Fibroblast of mammary gland (primary cell): ENCODE measurements at places on chromosomes 3 and 15.

DNA sequence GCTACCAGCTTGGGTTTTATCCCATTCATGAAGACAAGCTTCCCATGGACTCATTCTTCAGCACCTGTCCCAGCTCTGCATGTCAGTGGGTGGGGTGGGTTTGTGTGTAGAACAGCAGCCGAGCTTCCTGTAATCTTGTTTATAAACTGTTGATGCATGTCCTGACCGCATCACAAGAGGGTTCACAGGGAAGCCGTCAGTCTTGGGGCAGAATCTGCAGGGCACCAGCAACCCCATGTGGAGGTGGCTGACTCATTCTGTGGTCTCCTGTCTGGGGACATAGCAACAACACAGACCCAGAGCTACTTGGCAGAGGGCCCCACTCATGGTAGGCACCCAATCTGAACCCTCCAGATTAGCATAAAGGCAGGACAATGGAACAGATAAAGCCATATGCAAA lies 35.6 kb downstream of the DAPK2 start:
- DNase-seq, result peak; percentile 81

DNA sequence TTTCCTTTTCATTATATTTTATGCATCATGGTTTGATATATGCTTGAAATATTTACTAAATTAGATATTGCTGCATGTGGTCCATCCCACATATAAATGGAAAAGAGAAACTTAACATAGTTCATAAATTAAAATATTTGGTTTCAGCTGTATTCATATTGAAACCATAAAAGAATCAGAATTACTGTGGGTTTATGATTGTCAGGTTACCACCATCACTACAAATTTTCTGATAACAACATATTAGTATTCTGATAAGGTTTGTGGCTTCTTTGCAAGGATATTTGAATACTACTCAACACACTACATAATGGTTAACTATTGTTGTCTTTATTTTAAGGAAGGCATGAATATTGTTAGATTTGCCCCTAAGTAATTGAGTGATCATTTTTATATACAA lies 235.5 kb downstream of the UBE2E2 start:
- DNase-seq, result no peak

DNA sequence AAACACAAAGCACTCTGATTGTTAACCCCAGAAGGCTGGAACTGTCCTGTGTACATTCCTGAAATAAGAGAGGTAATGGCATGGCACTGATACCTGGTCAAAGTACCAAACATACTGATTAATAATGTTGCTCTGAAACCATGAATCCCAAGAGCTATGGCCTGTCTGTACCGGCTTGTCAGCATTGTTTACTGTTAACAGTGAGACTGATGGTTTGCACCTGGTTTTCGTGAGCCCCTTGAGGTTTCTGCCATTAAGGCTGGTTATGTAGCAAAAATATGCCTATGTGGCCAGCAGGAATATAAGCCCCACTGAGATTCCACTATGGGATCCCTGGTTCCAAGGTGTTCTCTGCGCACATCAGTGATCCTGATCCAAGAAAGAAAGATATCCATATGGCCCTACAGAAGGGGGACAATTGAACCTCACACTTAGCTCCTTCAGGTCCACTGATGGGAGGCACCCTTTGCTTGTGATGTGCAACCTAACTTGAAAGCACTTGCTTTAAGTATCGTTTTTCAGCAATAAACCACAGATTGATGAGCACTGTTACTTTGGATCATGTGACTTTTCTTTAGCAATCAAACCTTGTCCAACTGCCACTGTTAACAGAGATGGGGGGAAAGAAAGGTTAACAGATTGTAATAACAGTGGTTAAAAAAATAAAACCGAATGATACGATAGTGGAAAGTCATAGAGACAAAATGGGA lies 65.2 kb downstream of the TBL1XR1 start:
- DNase-seq, result no peak

- DNase-seq, result peak; percentile 72
Observed at GRCh38 chr3:149448331-149448831, 26.1 kb upstream of the TM4SF4 start.

DNA sequence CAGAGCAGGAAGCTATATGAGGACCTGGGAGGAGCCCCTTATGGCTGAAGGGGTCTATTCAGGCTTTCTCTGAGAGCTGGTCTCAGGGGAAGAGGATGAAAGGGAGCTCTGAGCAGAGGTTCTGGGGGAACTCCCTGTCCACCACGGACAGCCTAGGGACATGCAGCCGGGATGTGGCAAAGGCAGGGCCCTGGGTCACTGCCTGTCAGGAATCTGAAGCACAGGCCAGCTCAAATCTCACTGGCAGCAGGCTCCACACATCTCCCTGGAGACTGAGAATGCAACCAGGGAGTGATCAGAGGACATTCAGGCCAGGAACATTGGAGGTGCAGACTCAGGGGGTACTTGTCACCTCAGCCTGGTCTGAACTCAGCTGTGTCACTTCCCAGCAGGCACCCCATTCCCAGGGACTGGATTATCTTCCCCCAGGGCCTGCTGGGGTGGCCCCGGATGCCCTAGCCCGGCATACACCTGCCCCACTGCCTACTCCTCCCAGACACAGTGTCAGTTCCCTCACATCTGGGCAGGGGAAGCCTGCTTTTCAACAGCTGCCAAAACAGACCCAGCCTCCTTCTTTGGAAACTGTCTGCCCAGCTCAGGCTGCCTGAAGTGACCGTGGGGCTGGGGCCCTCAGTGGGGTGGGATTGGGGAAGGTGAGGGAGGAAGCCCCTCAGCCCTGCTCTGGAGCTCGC lies 18.3 kb upstream of the SEMA3F start:
- no peak for DNase-seq

GRCh38 chr15:81349271-81349670 lies 24.7 kb downstream of the TMC3 start:
- DNase-seq, result no peak

DNA sequence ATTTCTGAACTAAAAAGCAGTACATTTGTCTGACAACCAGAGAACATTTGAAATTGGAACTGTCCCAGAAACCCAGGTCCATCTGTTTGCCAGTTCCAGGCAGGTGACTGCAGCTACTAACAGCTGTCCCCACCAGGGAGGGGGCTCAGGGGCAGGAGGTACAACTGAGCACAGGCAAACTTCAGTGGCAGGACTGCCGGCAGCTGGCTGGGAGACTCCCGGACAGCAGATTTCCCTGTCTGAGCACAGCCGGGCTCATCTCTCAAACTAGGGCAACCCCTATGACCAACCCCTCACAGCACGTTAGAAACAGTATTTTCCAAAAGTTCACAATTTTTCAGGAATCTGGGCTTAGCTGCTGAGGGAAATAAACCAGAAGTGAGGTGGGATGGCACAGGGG lies 88.8 kb downstream of the MEGF11 start:
- DNase-seq, result no peak

GRCh38 chr3:119401503-119402440 lies 61.6 kb downstream of the TMEM39A start:
- DNase-seq, result no peak

- DNase-seq, result peak; percentile 9
Observed at GRCh38 chr3:121988146-121988545, 33.9 kb downstream of the ILDR1 start.

GRCh38 chr3:61580982-61581643 lies 19.7 kb downstream of the PTPRG start:
- DNase-seq, result no peak
